ENCODE measurements at places on chromosomes 2 and 18. TPM values are rescaled to one million over a fixed set of nuclear protein-coding genes. Genes with fewer than 3 reads are reported as not detected.

The DYSF gene
- 4.3 TPM for total RNA-seq

The IMPA2 gene
- total RNA-seq = 16.0 TPM

The GMCL1 gene
- 14.2 TPM for total RNA-seq

The RSAD2 gene
- 10.0 TPM for total RNA-seq

The MAL gene
- 52.9 TPM for total RNA-seq

The TFPI gene
- not detected for total RNA-seq

The UCN gene
- 1.3 TPM for total RNA-seq

The GRP gene
- not detected for total RNA-seq

The RNU2-63P gene
- 39.1 TPM for total RNA-seq

The GCG gene
- not detected for total RNA-seq

The TTR gene
- total RNA-seq = not detected

The CNGA3 gene
- total RNA-seq = not detected

The BMP10 gene
- total RNA-seq = not detected

The DTNA gene
- 0.66 TPM for total RNA-seq

The HOXD10 gene
- not detected for total RNA-seq
